ENCODE measurements at places on chromosomes 5 and 9. TPM values are rescaled to one million over a fixed set of nuclear protein-coding genes. Genes with fewer than 3 reads are reported as not detected.

GDA gene
- 13.4 TPM for total RNA-seq

EPB41L4A gene
- total RNA-seq: 41.8 TPM

FOXI1 gene
- not detected for total RNA-seq

ZNF782 gene
- total RNA-seq: 5.3 TPM

IL5 gene
- not detected for total RNA-seq

IFNK gene
- not detected for total RNA-seq

PLPPR1 gene
- total RNA-seq: 3.2 TPM

SLCO6A1 gene
- total RNA-seq: 0.43 TPM

ADAMTS2 gene
- 7.7 TPM for total RNA-seq

PTGES2 gene
- 85.0 TPM for total RNA-seq

DENND1A gene
- 19.9 TPM for total RNA-seq

C9orf152 gene
- total RNA-seq: 0.48 TPM
